ENCODE measurements at places on chromosomes 11 and 22.

GRCh38 chr11:66363805-66364535 lies 7.6 kb downstream of the SLC29A2 start:
- no peaks in the 10 kb centered on the region for H3K4me1 ChIP-seq
- no peak for DNase-seq
- H3K27ac ChIP-seq, result no peak overlapping the region
- H3K27me3 ChIP-seq, result no peaks in the 10 kb centered on the region
- no peak overlapping the region for H3K4me3 ChIP-seq
- H3K36me3 ChIP-seq, result peaks cover 47% of the 10 kb centered on the region

DNA sequence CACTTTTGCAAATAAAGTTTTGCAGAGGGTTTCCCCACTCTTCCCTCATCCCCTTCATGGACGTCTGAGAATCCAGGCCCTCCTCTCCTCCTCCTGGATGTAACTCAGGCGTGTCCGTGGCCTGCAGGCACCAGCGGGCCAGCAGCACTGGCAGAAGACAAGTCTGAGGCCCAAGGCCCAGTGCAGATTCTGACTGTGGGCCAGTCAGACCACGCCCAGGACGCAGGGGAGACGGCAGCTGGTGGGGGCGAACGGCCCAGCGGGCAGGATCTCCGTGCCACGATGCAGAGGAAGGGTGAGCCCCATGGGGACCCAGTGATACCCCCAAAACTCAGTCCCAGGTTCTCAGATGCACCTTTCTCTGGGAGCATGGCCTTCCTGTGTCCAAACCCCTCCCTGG lies 14.4 kb downstream of the TUB start:
- no peak overlapping the region for H3K4me3 ChIP-seq
- H3K36me3 ChIP-seq, result peaks cover 8% of the 10 kb centered on the region
- H3K4me1 ChIP-seq, result no peaks in the 10 kb centered on the region

DNA sequence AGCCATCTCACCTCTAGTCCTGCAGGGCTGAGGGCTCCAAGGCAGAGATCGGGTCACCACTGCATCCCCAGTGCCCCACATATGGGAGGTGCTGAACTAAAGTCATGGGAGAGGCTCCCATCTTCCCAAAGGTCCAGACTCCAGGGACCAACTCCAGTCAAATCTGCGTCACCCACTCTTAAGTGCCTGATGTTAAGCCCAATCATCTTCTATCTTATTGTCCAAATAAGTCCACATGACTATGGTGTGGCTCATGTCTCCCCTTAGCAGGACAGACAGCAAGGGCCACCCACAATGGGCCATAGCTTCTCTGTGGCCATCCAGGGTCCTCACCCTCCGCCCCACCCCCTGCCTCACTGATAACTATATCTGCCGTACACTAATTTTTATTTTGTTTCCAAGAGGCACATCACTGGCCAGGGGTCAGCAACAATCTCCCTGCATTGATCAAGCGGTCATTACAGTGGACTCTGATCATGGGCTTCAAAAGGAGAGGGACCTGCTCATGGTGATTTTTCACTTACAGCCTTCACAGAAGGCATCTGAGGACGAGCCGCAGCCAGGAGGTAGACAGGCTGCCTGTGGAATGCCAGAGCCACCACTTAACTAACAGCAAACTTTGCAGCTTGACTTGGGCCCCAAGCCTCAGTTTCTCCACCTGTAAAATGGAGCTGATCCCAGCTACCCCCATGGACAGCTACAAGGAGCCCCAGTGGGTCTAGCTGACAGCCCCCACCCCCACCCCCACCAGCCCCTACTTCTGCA lies 23.3 kb downstream of the MYH9 start:
- DNase-seq, result no peak
- H3K27me3 ChIP-seq, result no peaks in the 10 kb centered on the region
- no peak overlapping the region for H3K4me3 ChIP-seq
- H3K36me3 ChIP-seq, result no peaks in the 10 kb centered on the region
- H3K4me1 ChIP-seq, result peaks cover 33% of the 10 kb centered on the region

DNA sequence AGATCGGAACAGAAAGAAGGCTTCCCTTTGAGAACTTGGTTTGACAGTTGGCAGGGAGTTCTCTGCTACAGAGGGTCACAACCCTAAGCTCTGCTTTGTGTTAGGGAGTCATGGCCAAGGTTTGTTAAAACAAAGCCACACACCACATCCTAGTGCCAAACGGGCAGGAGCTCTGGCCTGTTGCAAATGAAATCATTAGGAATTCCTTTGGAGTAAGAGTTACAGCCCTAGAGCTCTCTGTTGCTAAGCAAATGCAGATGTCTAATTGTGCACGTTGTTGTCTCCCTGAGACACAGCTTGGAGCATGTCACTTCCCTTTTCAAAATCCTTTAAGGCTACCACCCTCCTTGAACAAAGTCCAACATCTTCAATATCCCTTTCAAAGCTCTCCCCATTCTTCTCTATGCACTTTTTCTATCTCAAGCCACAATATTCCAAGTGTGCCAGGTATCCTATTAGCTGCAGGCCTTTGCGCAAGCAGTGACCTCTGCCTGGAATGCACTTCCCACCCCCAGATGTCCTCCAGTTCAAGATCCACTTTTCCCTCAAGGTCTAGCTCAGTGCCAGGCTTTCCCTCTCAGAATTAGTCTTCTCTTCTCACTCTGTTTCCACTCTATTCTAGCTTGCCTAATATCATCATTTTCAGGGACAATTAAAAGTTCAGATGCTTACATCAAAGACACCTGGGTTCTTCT lies 253.7 kb upstream of the POU2AF2 start:
- no peaks in the 10 kb centered on the region for H3K27me3 ChIP-seq
- no peaks in the 10 kb centered on the region for H3K4me1 ChIP-seq
- no peaks in the 10 kb centered on the region for H3K36me3 ChIP-seq
- H3K27ac ChIP-seq, result no peak overlapping the region
- no peak for DNase-seq

DNA sequence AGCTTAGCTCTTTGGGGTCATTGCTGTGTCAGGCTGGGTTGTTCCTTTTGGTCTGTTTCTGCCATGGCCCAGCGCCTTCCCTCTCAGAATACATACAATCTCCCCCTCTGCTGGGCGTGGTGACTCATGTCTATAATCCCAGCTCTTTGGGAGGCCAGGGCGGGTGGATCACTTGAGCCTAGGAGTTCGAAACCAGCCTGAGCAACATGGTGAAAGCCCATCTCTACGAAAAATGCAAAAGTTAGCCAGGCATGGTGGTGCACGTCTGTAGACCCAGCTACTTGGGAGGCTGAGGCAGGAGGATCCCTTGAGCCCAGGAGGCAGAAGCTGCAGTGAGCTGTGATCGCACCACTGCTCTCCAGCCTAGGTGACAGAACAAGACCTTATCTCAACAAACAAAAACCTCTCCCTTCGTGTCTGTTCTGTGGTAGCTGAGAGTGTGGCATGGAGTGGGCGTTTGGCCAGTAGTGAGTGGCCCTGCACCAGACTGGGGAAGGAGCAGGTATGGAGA lies 46.7 kb upstream of the RAB1B start:
- H3K36me3 ChIP-seq, result 0 out of 2 replicates have a peak, but pooled peaks cover 5% of the 10 kb centered on the region
- H3K27ac ChIP-seq, result no peak overlapping the region
- H3K27me3 ChIP-seq, result no peaks in the 10 kb centered on the region
- peaks cover 2% of the 10 kb centered on the region for H3K4me1 ChIP-seq
- no peak overlapping the region for H3K4me3 ChIP-seq

GRCh38 chr11:76788661-76789442 lies 5.7 kb downstream of the TSKU start:
- no peak overlapping the region for H3K4me3 ChIP-seq
- DNase-seq, result no peak
- H3K4me1 ChIP-seq, result peaks cover 9% of the 10 kb centered on the region
- H3K27me3 ChIP-seq, result no peaks in the 10 kb centered on the region

GRCh38 chr11:128021349-128022006 lies 565.9 kb downstream of the ETS1 start:
- DNase-seq, result peak; percentile 29
- no peaks in the 10 kb centered on the region for H3K4me1 ChIP-seq
- no peaks in the 10 kb centered on the region for H3K36me3 ChIP-seq
- H3K4me3 ChIP-seq, result no peak overlapping the region

Measured in iPS DF 6.9 (cell line).